Mucosa of gallbladder (tissue), 1 donor: ENCODE measurements at places on chromosomes 16 and 17. TPM values are rescaled to one million over a fixed set of nuclear protein-coding genes. Genes with fewer than 3 reads are reported as not detected.

Gene TNFRSF13B
- total RNA-seq, result 0.32 TPM

GRCh38 chr17:6046931-6047330, 23.2 kb upstream of the WSCD1 start:
- DNase-seq, result no peak

- no peak for DNase-seq
Observed at GRCh38 chr16:56372013-56372634, 53.2 kb downstream of the AMFR start.

GRCh38 chr16:28087675-28088300, 24.3 kb upstream of the GSG1L start:
- no peak for DNase-seq

DNA sequence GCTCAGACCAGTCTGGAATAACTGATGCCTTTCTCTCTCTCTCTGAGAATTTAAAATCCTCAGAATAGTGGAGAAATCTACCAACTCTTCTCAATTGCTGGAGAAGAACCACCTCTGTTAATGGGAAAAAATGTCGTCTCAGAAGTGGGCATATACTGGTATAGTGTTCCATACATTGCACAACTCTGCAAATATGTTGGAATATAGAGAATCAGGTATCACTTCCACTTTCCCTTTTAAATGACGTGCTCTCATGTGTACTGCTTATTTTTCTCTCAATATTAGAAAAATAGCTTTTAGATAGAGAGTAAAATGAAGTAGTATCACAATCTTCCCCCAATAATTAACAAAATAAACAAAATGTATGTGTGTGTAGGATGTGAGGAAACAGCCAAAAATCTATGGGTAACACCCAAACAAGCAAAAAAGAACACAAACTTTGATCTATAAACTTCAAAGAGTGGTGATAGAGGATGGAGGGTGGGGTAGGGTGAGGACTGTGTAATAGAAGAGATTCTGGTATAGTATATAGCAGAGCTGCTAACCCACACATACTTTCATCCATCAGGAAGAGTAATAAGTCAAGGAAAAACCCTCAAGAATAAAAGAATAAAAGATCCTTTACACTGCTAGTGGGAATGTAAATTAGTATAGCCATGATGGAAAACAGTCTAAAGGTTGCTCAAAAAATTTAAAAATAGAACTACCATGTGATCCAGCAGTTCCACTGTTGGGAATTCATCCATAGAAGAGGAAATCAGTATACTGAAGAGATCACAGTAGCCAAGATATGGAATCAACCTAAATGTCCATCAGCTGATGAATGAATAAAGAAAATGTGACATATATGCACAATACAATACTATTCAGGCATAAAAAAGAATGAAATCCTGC, 46.9 kb downstream of the NFATC3 start:
- no peak for DNase-seq

DNA sequence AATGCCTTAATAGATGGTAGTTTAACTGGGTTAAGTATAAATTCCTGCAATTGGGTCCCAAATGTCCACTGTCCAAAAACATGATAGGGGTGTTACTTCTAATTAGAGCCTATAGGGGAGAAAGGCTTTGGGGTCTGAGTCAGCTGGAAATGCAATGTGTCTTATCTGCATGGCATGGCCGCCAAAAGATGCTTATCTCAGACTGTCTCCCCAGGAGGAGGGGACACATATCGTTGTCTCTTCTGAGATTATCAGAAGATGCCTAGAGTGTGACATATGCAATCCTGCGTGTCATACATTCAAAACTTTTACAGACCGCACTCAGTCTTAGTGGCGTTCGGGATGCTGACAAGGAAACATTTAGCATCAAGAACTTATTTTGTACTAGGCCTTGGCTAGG, 442.9 kb downstream of the GRIN2A start:
- DNase-seq, result no peak
